ENCODE measurements at places on chromosomes 13 and 19. TPM values are rescaled to one million over a fixed set of nuclear protein-coding genes. Genes with fewer than 3 reads are reported as not detected.

Gene MTUS2
- total RNA-seq: not detected

Gene SIGLECL1
- total RNA-seq: not detected

Gene PRODH2
- not detected for total RNA-seq

Gene SLC1A6
- total RNA-seq: not detected

Gene KCNN4
- 83.8 TPM for total RNA-seq

Gene N4BP2L1
- 12.9 TPM for total RNA-seq

Gene CDX2
- not detected for total RNA-seq

Gene NCR1
- total RNA-seq: 0.44 TPM

Gene KIRREL2
- 1.0 TPM for total RNA-seq

Gene TMPRSS9
- total RNA-seq: not detected

Gene CALR3
- total RNA-seq: 0.21 TPM
